ENCODE measurements at places on chromosomes 4 and X.

DNA sequence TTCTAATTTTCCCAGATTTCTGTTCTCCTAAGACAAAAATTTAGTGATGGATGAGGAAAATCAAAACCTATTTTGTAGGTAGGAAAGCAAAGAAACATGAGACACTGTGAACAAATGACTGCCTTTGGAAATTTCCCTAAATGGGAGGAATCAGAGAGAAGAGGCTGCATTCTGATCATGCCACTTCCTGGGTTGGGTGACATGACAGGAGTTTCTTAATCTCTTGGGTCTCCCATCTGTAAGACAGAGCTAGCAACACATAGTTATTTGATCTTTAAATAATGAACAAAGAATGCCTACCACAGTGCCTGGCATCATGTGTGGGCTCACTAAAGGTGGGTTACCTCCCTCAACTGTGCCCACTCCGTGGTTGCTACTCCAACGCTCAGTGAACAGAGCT, 57.1 kb downstream of the CCDC149 start:
- no peak for DNase-seq

GRCh38 chr4:7778510-7779431, 160.9 kb downstream of the AFAP1 start:
- DNase-seq, result no peak

- DNase-seq, result no peak
Observed at GRCh38 chrX:65925592-65925991, 114.3 kb downstream of the VSIG4 start.

- no peak for DNase-seq
Observed at GRCh38 chr4:107719207-107719921, 670 bp downstream of the PAPSS1 start.

DNA sequence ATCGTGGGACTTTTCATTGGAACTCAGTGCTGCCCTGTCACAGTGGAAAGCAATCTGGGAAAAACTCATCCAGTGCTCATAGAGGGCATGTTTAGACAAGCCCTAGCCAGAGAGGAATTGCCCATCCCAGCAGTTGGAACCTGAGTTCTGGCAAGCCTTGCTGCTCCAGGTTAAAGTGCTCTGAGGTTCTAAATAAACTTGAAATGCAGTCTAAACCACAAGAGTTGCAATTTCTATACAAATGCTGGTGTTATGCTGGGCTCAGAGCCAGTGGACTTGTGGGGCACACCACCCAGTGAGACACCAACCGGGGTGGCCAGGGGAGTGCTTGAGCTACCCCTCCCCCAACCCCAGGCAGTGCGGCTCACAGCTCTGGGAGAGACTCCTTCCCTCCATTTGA, 142.8 kb upstream of the PPP1R2C start:
- no peak for DNase-seq

- DNase-seq, result no peak
Observed at GRCh38 chr4:13323921-13324320, 160.2 kb downstream of the RAB28 start.

DNA sequence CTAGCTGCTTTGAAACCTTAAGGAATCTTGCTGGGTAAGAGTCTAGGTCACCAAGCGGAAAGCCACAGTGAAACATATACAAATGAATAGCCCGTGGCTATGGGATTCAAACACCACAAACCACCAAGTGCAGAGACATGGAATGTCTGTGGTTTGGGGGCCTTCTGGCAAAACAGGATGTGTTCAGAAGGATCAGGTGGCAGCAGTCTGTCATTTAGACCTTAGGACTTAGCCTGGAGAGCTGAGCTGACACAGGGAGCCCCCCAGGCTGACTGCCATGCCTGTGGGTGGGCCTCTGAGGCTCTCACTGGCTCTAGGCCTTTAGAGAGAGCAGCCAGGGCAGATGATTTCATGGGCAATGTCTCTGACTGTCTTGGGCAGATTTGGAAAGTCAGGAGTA, 225.6 kb downstream of the FBXW7 start:
- no peak for DNase-seq

- no peak for DNase-seq
Observed at GRCh38 chr4:78222575-78223186, 165.6 kb downstream of the FRAS1 start.

DNA sequence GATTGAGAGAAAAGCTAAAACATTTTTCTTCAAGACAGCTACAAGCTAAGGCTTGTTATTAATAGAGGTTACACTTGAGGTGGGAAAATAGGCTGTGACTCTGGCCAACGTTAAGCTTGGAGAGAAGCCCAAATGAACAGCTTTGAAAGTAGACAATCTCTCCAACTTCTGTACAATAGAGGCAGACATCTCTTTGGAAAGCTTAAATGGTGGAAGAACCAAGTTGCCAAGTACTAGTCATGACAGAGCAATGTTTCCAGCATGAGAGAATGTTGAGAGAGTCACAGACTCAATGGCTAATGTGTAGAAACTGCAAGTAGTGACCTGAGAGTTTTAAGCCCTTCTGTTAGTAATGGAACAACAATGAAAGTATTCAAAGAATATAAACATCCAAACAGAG, 298.1 kb downstream of the INPP4B start:
- no peak for DNase-seq

DNA sequence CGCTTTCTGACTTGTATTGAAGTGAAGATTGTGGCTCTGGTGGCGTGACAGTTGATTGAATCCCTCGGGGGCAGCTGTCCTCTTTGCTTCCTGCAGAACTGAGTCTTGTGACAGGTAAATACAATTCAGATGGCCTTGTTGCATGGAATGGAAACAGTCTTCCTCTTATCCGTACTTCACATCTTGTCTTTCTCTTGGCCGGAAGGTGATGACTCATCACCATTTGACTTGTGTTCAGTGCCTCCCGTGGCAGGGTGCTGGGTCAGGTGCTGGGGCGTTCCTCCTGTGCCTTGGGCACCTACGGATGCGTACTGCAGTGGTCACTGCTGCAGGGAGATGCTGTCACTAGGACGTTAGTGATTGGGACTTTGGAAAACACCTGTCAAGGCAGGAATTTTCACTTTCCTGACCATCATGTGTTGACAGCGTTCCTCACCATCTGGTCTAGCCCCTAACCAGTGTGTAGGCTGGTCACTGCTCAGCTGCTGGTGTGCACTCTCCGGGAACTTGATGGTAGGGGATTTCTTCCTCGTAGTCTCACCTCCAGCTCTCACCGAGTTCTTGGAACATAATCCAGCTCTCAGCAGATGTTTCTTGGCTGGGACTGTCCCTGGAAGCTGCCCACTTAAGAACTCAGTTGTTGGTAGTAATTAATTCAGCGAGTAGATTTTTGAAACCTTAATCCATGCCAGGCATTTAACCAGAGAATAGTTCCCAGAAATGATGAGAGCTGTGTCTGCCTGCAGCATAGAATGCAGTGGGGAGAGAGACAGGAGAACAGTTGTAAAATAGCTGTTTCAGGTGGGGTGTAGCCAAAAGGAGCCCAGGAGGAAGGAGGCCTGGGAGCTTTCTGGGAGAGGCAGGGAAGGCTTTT, 7.2 kb downstream of the TBC1D14 start:
- DNase-seq, result peak; percentile 48

DNA sequence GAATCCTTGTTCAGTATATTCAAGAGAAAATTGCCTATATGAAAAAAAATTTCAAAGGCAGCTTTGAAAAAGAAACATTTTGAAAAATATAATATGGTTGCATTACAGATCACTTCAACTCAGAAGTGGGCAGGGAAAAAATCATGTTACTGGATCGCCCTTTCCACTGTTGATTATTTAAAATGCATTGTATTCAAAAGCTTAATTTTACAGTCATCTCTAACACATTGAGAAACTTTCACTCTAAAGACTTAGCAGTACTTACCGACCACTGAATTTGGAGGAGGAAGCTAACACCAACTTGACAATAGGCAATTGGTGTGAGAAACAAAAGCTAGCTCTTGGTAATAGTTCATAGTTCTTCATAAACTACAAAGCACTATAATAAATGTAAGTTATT, 101.9 kb downstream of the CEP135 start:
- DNase-seq, result no peak
